ENCODE measurements at places on chromosomes 7 and 10.

DNA sequence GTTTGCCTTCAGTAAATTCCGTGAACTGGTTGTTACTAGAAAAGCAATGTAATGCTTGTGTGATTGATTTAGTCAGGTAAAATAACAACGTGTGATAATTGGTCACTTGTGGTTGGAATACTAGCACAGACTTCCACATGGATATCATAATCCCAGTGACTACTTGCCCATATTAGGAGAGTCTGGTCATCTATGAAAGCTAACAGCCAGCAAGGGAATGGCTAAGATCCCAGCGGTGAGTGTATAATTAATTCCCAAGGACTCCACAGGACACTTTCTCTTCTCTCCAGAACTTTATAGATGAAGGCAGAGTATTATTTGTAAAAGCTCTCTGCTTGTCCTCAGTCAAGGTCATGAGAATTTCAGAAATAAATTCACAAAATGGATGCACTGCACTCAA lies 662.6 kb upstream of the TEX47 start:
- no peak for DNase-seq

- DNase-seq, result no peak
These were observed 102.6 kb upstream of the PFKP start for GRCh38 chr10:2964632-2965296.

DNA sequence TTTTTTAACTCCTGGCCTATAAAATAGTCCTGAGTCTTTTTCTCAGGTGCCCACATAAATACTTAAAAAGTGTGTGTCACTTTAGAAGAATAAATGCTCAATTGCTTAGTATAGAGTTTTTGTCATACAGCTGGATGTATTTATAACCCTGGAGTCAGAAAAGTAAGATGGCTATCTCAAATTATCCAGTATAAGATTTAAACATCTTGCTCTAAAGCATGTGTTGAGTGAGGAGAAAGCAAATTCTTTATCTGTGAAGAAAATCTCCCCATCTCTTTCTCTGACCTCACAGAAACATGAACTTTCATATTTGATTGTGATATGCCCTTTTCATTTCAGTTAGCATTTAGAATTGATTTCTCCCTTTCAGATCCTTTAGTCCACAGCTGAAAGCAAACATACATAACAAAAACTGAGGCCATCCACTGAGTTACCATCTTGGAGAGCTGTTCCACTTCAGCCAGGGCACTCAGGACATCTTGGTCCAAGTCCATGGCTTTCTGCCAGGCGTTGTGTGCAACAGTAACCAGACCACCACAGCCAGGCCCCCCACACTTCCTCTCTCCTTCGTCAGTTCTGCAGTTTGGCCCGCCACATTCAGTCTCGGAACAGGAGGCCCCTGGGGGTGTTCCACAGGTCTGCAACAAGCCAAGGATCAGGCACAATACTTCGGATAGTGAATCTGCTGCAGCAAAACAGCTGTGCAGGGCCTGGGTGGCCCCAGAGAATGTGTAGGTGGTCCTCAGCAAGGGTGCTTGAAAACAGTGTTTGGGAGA lies 40.9 kb downstream of the DLD start:
- no peak for DNase-seq

DNA sequence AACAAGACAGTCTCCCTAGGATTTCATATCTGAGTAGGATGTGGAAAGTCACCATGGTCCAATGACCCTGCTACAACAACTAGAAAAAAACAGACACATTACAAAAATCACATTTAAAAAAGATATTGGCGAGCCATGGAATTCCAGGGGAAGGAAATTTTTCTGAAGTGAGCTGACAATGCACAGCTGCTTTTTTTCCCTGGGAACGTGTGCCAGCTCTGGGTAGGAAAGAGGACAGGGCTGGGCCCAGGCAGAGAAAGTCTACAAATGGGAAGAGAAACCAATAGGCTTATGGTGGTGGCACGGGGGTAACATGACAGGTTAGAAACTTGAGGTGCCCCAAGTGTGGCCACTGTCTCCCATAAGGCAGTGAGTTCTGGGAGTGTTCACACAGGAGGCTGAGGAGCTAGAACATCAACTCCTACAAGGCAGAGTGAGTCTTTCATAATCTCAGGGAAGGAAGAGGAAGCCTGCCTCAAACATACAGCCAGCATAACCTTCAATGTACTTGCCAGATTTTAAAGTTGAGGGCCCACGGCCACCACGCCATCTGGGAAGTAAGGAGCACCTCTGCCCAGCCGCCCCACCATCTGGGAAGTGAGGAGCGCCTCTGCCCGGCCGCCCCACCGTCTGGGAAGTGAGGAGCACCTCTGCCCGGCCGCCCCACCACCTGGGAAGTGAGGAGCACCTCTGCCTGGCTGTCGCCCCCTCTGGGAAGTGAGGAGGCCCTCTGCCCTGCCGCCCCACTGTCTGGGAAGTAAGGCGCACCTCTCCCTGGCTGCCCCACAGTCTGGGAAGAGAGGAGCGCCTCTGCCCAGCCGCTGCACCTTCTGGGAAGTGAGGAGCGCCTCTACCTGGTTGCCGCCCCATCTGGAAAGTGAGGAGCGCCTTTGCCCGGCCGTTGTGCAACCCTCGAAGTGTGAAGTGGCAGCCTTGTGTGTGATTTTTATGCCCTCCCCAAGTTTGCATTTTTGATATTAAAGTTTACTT lies 5.9 kb downstream of the FBXL13 start:
- DNase-seq, result no peak

GRCh38 chr7:2169923-2170575 lies 62.7 kb downstream of the MAD1L1 start:
- DNase-seq, result no peak

DNA sequence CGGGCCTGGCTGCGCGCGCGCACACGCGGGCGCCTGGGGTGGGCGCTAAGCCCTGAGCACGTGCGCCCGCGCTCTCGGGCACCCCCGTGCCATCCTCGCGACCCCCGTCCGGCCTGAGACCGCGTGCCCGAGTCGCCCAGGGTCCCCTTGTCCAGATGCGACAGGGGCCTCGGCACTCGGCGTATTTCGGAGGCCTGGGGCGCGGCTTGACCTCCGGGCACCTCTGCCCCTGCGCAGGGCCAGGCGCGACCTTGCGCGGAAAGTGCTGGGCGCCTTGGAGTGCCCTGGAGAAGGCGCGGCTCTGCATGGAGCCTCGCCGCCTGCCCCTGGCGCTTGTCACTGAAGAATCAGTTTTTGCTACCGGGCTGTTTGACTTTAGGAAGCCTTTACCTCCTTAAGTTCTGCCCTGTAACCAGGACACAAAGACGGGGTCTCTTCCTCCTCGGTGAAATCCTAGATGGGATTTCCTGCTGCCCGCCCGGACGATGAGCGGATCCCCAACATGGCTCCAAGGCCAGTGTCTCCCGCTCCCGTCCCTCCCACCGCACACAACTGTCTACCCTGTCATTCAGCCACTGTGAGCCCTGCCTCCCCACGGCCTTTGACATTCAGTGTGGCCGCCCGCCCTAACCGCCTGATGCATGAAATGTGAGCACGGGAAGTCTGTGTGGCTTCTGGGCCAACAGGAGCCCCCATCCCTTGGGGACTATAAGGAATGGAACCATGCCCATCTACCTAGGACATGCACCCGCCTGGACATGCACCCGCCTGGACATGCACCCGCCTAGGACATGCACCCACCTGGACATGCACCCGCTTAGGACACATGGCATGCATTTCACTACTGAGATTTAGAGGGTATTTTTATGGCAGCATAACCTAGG lies 1.1 kb upstream of the STK32C start:
- DNase-seq, result no peak

- DNase-seq, result no peak
These were observed 38.1 kb upstream of the DUSP5 start for GRCh38 chr10:110459600-110459999.

GRCh38 chr10:23191764-23192711 lies at the start of gene PTF1A:
TSS of gene PTF1A (plus strand) at chr10:23192312. CDS start at chr10:23192531, 219 bp downstream.
- no peak for DNase-seq

GRCh38 chr7:18508443-18509427 lies 13.2 kb downstream of the HDAC9 start:
- no peak for DNase-seq

DNA sequence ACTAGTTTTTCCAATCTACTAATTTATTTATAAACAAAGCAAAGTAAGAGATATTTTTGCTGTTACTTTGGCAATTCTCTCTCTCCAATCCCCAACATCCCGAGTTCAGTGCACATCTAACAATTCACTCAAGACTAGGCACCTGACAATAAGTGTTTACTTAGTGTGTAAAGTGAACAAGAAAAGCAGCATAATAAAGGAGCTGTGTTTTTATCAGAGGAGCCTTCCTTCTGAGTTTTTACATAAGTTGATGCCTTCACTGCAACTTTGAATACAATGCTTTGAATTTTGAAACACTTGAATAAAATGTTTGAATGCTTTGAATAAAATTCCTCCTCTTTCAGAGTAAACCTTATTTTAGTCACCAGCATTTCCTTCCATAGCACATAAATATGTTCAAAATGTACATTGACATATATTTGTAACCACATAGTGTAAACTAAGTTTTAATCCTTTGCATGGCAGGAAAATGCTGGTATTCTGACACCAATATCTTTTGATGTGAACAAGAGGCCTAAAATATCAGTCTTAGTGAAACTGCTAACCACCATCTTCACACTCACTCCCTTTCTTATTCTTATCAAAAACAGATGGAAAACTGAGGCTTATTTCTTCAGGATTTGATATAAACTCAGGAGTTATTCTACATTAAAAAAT lies 11.4 kb downstream of the PDK4 start:
- no peak for DNase-seq

DNA sequence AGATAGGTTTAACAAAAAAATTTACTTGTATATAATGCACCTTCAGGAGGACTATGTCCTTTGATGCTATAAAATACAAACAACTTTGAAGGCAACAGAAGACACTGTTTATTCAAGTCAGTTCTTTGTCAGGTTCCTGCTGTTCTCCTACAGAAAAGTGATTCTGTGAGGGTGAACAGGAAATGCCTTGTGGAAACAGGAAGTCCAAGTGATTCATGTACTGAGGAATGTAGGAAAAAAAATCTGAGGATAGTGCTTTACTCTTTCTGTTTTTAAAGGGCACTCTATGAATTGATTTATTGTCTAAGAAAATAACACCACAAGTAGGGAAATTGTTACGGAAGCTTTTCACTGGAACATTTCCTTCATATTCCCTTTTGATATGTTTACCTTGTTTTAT lies 171.9 kb downstream of the HDAC9 start:
- DNase-seq, result no peak

DNA sequence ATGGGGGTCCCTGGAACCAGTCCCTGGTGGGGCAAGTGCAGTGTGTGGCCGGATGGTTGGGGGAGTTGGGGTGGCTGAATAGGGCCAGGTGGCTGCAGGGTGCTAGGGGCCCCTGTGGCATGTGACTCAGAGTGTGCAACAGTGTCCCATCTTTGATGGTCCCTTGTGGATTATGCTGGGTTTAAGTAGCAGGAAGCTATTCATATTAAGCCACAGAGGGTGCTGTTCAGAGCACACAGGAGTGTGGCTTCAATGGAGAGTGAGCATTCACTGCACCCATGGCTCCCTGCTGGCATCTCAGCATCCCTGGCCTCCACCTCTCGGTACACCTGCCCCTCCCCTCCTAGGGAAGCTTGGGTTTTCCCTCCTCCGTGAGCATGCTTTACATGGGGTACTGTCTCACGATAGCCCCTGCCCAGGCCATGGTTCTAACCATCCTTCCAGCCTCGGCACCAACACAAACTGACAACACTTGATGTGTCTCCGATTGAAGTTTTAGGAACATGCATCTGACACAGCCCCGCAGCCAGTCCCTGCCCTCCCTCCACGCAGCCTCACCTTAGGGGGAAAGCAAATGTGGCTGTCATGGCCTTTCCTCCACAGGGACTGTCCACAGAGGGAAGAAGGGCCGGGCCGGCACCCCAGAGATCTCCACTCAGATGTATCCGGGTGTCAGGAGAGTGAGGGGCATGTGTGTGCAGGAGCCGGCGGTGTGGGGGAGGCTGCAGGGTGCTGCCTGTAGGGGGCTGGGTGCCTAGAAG lies 30.4 kb upstream of the PPIF start:
- DNase-seq, result no peak

- DNase-seq, result no peak
These were observed 167.2 kb downstream of the FRMD4A start for GRCh38 chr10:14163377-14164086.

GRCh38 chr10:117968354-117969182 lies 78.2 kb downstream of the RAB11FIP2 start:
- no peak for DNase-seq

- DNase-seq, result no peak
These were observed 63.0 kb downstream of the ABRAXAS2 start for GRCh38 chr10:124864421-124865193.

- DNase-seq, result no peak
These were observed 282.3 kb upstream of the CHRM2 start for GRCh38 chr7:136585954-136586670.

DNA sequence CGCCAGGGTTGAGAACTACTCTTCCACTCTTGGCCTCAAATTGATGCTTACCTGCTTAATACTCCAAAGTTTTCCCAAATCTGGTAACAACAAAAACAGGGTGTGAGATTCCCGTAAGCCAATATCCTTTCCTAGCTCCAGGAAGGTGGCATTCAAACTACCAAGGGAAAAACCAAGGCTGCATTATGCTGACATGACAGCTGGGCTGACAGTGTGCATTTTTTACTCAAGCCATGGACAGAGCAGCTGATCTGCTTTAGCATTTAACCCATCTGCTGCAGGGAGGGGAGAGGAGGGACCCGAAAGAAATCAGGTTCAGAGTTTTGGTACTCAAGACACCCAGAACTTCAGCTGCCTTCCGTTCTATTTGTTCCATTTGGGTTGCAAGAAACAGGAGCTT lies 49.8 kb upstream of the RAPGEF5 start:
- no peak for DNase-seq

DNA sequence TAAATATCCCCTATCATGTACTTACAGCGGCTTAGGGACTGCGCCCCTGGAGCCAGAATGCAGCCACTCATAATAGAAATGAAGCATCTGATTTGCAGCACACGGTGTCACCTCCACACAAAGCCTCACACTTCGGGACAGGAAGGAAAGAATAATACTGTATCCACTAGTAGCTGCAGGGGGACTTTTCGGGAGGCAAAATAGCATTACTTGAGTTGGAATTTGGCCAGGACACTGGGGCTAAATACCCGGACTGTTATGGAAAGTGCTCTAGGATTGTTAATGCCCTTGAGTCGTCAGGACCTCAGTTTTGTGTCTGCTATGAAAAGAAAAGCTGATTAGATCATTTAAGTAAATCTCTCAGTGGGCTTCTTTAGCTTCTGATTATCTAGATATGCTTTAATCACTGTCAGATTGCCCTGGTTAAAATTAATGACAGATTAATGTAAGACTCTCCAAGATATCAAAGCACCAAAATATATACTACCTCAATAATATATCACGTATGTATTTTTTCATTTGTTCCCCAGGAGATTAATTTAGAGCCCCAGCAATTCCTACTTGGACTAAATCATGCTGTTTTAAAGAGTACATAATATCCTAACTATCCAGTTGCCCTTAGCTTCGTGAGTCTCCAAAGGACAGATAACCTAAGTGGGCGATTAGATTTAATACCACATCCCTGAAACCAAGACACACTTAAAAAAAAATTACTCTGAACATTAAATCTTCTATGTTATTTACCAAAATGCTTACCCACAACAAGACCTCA lies 173.0 kb upstream of the NEBL start:
- no peak for DNase-seq

Data from NCI-H187 treated with DMSO at 0.1 percent for 48 hours (cell line).